T-helper 9 cell (primary cell): ENCODE measurements at places on chromosomes 13 and 19.
A peak's percentile ranks its signal among the peaks of the same experiment; 100 is the strongest.

DNA sequence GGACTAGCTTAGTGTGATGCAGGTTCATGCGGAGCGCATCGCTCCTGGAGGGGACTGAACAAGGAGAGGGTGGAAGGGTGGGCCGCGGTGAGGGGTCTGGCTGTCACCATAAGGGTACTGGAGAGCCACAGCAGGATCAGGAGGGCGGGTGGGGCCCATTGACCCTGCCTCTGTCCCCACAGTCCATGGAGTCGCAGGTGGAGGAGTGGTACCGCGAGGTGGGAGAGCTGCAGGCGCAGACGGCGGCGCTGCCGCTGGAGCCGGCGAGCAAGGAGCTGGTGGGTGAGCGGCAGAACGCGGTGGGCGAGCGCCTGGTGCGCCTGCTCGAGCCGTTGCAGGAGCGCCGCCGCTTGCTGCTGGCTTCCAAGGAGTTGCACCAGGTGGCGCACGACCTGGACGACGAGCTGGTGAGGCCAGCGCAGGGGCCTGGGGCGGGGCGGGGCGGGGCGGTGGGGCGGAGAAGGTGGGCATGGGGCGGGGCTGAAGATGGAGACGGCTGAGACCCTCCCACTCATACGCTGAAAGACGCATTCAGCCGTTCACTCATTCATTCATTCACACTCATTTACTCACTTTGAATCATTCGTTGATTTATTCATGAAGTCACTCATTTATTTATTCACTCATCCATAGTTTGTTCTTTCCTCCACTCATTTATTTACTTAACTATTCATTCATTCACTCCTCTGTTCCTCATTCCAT is 27.5 kb upstream of the SHKBP1 start:
- peak; percentile 66 for DNase-seq

- no peak for DNase-seq
Measured at GRCh38 chr19:1577929-1578618, 9.9 kb upstream of the MEX3D start.

DNA sequence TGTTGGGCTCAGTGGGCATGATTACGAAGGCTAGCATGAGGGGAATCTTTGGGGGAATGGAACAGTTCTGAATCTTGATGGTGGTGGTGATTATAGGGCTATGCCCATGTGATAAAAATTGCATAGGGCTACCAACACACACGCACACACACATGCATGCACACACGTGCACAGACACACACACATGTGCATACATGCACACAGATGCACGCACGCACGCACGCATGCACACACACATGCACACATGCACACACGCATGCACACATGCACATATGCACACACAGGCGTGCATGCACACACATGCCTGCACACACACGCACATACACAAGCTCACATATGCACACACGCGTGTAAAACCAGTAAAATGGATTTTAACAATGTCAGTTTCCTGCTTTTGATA is 85.9 kb downstream of the MUC16 start:
- no peak for DNase-seq

GRCh38 chr13:110625771-110626321 is 10.5 kb downstream of the NAXD start:
- DNase-seq = no peak
